ENCODE measurements at places on chromosomes 5 and 9.

DNA sequence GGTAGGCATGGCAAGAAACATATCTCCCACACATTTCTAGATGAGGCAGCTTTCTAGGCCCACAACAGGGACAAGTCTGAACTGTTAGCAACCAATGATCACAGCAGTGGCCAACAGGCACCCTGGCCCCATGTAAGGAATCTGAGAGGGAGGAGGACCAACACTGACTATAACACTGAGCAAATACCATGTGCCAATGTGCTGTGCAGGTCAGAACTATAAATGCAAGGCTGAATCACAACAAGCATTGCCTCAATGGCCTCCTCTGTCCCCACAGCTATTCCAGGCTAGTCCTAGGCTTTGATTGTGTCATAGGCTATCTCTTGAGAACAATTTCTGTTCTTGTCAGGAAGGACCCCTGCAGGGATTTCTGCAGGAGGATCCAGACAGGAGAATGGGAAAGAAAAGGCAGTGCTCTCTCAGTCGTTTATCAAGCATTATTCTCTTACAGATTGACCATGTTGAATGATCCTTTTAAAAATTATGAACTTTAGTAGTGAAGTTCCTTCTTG is 221.2 kb downstream of the TLE1 start:
- no peak for DNase-seq

DNA sequence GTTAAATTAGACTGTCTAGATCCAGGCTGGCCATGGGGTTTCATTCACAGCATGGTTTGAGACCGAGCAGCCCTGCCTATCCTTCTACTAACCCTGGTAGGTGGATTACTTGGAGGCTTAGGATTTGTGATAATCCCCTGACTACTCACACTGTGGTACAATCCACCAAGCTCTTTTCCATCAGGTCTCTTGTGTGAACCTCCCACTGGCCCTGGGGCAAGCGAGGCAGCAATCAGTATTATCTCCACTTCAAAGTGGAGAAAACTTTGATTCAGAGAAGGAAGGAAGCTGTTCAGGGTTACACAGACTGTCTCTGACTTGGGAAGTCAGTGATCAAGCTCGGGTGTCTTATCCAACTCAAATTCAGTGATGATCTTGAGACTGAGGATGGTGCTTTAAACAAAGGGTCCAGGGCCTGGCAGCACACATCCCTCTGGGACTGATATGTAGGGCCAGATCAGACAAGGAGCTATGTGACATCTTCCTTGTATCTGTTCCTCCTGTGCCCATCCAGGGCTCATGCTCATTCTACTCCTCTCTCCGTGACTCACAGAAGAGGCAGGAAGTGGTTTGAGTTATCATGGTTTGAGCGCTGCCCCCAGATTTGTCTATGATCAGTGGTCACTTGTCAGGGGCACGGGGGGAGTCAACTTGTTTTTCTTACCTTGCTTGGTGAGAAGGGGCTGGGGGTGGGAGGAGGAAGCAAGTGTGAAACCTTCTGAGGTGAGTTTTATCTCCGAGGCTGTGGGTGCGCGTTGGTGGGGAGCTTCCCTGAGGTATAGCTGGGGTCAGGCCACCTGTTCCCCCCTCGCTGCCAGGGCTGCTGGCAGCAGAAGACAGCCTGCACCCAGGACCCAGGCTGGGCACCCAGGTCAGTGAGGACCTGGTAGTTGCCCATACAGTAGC is 48.6 kb downstream of the RGS3 start:
- peak; percentile 56 for DNase-seq

- no peak for DNase-seq
Measured at GRCh38 chr5:96219580-96220281, 213.3 kb downstream of the PCSK1 start.

DNA sequence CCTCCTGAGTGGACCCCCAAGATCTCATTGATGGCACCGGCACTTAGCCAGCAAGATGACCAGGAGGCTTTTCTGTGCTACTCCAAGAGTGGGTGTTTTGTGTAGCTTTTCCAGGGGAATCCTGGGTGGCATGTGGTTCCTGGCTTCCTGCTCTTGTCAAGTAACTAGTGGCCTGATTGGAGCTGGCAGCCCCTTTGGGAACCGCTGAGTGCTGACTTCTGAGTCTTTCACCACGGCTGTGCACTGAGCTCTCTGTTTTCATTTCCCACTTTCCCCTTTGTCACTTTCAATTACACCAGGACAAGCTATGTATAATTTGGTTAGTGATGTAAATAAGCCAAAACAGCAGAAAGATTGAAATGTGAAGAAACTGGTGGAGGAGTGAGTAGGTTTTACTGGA is 255.4 kb downstream of the GOLPH3 start:
- no peak for DNase-seq

GRCh38 chr5:140108093-140109017 is 5.6 kb upstream of the PURA start:
- no peak for DNase-seq

DNA sequence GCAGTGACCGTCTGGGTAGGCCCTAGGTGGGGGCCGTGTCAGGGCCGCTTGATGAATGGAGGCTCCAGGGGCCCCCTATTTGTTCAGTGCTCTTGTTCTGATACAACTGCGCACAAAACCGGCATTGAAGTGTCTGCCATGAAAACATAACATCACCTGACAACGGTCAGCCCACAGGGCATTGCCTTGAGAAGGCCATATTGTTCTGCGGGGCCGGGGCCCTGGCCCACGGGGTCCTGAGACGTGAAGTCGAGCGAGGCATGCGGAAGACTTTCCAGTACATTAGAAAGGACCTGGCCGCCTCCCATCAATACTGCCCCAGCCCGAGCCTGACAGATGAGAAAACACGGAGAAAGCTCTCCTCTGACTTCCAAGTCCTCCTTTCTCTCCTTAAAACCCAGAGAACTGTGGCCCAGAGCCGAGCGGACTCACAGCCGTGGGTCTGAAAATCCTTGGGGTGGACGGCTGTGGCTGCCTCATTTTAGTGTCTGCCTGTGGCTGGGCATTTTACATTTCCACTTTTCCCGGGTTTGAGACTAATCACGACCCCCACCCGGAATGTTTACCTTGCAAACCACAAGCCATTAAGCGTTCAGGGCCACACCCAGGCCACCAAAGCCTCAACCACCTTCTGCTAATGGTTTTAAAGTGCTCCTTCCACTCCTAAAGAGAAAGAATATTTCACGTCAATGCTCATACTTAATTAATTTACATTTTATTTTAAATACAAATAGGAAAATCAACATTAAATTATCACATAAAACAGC is 391.0 kb upstream of the IRX2 start:
- DNase-seq: no peak

DNA sequence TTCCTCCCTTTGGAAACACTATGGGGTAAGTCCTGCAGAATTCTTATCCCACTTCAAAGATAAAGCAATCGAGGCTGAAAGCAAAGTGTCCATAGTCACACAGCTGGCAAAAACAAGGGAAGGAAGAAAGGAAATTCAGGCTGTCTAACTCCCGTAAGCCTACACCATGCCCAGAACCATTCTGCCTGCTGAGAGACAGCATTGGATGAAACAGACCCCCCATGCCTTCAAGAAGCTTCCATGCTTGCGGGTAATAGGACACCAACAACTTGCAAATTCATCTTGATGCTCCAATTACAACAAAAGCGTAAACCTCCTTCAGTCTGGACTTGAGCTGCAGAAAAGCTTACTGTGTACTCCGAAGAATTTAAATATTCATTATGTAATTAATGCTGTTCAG is 181.1 kb upstream of the WWC1 start:
- no peak for DNase-seq

GRCh38 chr5:157855404-157855994 is 3.4 kb downstream of the CLINT1 start:
- no peak for DNase-seq

DNA sequence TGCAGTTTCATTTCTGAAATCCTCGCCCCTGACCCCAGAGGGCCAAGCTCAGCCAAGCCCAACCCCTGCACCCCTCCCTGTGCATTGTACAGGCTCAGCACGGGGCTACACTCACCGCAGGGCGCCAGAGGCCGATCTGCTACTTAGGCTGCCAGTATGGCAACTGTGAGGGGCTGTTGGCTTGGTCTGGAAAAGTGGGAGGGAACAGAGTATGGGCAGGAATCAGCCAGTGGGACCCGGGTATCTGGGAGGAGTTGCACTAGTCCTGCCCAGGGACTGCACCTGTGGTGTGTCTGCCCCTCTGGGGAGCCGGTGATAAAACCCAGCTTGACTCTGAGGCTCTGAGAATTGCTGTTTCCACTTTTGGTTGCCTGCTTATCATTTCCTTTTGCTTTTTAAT is 167.4 kb upstream of the KIF2A start:
- no peak for DNase-seq

DNA sequence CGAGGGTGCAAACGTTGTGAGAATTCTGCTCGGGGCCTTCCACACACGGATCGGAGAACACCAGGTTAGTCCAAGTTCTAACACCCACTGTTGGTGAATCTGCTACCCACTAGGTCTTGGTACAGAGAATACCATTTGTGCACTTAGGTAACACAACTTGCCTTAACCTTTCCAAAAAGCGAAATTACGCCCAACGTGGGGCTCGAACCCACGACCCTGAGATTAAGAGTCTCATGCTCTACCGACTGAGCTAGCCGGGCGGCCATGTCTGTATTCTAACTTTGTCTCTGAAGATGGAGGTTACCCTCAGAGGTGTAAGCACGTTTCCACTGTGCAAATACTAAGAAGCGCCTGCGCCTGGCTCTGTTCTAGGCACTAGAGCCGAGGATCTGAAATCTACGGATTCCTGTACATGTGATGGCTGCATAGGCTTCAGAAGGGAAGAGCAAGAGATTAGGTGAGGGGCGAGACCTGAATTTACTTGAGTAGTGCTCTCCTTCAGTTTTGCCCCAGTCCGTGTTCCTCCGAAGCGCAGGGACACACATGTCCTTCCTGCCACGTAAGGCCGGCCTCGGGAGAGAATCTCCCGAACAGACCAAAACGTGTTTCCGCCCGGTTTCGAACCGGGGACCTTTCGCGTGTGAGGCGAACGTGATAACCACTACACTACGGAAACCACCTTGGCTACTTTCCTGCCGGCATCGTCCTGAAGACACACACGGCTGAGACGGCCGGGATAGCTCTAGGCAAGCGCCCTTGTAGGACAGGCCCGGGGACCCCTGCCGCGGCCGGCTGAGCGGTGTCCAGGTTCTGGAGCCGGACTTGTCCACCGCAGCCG is 1.1 kb upstream of the TRIM41 start:
- DNase-seq: peak; percentile 99

- no peak for DNase-seq
Measured at GRCh38 chr5:150256410-150257064, 33.0 kb downstream of the CAMK2A start.

GRCh38 chr9:113403646-113404045 is 2.6 kb upstream of the ALAD start:
- no peak for DNase-seq

GRCh38 chr9:127336506-127337352 is 60.2 kb upstream of the SLC2A8 start:
- DNase-seq: no peak

DNA sequence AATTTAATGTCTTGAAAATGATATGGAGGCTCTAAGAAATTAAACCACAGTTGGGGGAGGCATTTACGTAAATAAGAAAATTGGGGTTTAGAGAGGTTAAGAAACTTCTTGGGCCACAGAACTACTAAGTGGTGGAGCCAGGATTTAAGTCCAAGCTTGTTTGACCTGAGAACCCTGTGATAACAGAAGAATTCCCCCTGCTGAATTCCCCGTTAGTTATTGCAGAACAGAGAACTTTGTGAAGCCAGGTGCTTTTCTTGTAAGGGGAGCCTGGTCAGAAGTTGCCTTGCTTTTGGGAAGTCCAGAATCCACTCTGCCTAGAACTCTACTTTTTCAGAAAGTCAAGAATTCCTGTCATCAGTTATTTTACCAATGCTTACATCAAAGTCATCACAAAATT is 309.3 kb upstream of the SEMA6A start:
- no peak for DNase-seq

DNA sequence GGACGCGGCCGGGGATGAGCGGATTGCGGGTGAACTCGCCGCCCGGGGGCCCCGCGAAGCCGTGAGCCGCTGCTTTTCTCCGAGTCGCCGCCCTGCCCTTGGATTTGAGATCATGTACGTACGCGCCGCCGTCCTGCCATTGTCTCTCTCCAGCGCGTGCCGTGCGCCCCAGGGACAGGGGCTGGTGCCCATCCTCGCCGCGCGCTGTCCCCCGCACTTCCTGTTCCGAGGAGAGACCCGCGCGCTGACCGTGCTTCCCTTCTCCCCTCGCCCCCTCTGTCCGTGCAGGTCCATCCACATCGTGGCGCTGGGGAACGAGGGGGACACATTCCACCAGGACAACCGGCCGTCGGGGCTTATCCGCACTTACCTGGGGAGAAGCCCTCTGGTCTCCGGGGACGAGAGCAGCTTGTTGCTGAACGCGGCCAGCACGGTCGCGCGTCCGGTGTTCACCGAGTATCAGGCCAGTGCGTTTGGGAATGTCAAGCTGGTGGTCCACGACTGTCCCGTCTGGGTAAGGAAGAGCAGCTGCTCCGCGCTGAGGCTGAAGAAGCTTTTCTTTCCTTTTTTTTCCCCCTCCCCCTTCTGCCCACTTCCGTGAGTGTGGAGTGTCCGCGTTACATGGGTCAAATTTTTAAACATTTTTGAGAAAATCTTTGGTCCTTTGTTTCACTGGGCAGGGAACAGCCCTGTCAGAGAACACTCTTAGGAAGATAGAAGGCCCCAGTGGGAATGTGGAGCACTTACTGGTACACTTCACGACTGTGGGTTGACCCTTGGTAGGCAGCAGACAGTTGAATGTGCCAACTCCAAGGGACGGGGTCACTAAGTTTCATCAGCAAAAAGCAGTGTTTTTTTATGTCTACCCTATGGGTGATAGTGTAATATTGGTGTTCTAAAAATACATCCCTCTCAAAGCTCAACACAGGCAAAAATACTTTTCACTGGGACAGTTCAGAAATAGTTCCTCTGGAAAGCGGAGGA is 727 bp downstream of the RHOBTB3 start:
- no peak for DNase-seq

DNA sequence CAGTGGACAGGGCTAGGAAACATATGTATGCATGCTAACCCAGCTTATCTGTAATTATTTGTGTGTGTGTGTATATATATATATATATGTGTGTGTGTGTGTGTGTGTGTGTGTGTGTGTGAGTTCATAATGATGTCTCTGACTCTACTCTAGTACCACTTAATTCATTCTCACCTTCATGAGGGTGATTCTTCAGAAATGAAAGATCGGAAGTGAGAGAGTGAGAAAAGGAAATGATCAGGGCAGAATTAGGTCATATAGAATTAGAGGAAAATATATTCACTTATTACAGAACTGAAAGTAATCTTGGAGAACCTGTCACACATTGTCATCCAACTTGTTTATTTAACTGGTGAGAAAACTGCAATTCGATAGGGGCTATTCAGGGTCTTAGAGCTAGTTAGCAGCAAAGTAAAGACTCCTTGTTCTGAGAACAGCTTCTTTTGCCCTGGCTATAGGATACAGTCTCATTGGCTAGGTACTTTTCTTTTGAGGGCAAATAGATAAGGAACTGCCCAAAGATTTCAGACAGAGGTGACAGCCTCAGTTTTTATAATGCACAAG is 58.8 kb downstream of the C9orf153 start:
- no peak for DNase-seq

Data from stimulated activated CD8-positive, alpha-beta memory T cell treated with anti-CD3 and anti-CD28 coated beads, Interleukin-7, amount 100 ng/mL, for 24 hours (primary cell).